ENCODE measurements at places on chromosomes 3 and 15. TPM values are rescaled to one million over a fixed set of nuclear protein-coding genes. Genes with fewer than 3 reads are reported as not detected.

DNA sequence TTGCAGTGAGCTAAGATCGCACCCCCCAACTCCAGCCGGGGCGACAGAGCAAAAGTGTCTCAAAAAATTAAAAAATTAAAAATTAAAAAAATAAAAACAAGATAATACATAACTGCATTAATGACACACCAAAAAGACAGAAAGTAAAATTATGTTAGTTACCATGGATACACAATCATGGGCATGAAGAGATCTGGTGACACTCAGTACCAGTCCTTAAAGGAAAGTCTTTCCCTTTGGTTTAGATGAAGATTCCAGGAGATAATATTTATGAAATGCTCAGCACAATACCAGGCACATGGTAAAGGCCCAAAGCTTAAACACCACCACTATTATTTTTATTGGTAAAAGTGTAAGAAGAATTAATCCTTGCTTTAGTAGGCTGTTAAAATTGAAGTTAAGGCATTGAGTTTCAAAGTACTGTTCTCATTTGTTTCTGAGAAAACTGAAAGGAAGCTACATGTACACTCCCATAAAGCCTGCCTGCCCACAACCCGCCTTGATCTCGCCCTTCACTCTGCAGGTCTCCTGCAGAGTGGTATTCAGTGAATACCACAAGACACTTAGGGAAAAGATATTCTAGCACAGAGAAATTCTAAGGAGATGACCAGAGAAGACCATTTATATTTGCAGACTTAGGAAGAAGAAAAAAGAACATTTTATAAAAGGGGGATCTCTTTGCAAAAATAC, 52.3 kb downstream of the SUCLG2 start:
- no peak for DNase-seq

DNA sequence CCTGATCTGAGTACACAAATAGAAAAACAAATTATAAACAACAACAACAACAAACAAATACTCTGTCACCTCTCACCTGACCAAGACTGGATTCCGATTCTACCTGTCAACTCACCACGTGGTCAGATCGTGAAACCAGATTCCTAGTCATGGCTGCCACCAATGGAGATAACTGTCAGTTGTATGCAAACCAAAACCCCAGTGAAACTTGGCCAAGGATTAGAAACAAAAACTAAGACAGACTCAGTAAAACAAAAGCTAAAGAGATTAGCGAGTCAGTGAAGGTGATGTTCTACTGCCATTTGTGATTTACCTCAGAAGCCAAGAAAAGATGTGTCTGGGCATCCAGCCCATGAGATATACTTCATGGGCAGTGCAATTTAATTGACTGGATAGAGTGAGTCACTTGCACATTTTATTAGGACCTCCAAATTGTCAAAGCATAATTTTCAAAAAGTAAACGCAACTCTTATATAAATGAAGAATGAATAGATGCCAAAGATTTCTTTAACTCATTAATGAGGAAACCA, 31.1 kb downstream of the PHLDB2 start:
- DNase-seq, result no peak

GRCh38 chr3:157626817-157627216, 123.6 kb upstream of the VEPH1 start:
- no peak for DNase-seq

ERICH6 gene
- not detected for total RNA-seq

Measured in endodermal cell (in vitro differentiated cells).